ENCODE measurements at places on chromosomes 1 and 21.
A peak's percentile ranks its signal among the peaks of the same experiment; 100 is the strongest.

- DNase-seq: no peak
Measured at GRCh38 chr1:69991644-69992043, 213.7 kb downstream of the LRRC40 start.

GRCh38 chr21:34869545-34869944, 179.6 kb downstream of the RUNX1 start:
- DNase-seq: peak; percentile 17

DNA sequence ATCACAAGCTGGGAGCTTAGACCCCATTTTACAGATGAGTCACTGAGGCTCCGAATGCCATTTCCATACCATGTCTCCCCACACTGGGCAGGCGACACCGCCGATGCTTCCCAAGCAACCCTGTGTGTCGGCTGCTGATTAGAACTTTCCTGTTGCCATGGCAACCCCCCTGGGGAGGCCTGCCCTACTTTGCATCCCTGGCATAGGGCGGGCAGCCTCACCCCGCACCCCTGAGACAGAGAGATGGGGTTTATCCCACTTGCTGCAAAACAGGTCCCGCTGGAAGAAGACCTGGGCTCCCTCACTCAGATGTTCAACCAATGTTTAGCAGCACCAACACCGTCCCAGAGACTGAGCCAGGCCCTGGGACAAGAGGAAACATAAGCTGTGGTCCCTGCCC, 81.5 kb downstream of the CAMK2N1 start:
- no peak for DNase-seq

- no peak for DNase-seq
Measured at GRCh38 chr1:185656663-185657062, 77.5 kb upstream of the HMCN1 start.

GRCh38 chr21:45220071-45220481, 67.6 kb downstream of the POFUT2 start:
- peak; percentile 49 for DNase-seq

DNA sequence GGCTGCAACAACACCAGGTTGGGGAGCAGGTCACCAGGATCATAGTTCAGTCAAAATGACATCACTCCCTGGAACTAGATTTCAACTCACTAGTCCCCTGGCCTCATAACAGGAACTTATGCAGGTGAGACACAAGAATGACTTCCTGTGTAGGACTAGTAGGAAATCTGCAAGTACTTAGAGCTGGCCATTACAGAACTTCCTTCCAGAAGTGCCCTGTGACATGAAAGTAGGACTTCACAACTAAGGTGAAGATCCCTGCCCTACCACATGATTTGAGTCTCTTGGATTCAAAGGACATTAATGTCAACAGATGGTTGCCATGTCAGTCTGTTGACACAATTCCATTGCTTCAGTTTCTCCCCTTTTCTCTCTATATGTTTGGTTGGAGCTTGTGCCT, 223.1 kb downstream of the RPS6KC1 start:
- peak; percentile 18 for DNase-seq

- peak; percentile 49 for DNase-seq
Measured at GRCh38 chr1:202286622-202287097, 55.1 kb downstream of the UBE2T start.

DNA sequence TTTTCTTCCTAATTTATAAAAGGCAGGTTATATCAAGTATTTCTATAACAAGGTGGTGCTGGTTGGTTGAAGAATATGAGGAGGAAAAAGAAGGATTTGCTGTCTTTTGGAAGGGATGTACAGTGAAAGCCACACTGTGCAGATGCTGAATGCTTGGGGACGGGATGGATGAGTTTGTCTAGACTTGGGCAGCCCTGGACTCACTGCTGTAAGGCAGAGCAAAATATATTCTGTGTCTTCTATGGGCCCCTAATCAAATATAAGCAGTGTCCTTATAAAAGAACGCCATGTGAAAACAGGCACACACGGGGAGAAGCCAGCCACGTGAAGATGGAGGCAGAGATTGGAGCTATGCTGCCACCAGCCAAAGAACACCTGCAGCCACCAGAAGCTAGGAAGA, 47.4 kb downstream of the PHC2 start:
- DNase-seq: no peak

- DNase-seq: no peak
Measured at GRCh38 chr1:88847643-88848042, 43.7 kb downstream of the GTF2B start.

DNA sequence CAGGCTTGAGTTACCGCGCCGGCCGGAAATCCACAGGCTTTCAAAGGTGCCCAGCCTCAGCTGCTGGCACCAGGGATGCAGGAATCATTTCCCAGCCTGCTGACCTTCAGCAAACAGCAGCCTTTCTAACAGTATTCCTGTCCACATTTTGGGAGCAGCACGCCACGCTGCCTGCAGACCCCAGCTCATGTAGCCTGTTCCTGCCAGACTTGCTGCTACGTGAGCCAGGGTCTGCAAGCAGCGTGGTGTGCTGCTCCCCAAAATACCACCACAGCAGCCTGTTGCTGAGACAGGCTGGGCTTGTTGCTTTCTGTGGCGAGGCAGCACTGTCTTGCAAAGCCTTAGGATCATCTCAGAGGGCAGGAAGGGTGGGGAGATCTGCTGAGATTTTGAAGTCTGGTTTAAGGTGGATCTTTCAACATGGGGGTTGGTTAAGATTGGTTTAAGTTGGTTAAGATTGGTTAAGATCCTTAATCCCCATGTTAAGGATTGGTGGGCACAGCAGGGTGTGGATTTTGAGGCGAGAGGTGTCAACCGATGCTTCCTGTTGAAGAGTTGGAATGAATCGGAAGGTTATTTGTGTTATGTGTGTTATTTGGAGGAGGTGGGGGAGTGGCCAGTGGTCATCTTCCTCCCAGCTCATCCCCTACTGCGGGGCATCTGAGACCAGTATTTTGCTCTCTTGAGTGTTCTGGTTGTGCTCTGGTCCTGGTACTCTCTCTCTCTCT, 12.9 kb downstream of the FAAH start:
- no peak for DNase-seq

GRCh38 chr1:213387380-213388015, 336.5 kb downstream of the RPS6KC1 start:
- DNase-seq: no peak

GRCh38 chr1:8349961-8350360, 32.0 kb downstream of the SLC45A1 start:
- DNase-seq: no peak

DNA sequence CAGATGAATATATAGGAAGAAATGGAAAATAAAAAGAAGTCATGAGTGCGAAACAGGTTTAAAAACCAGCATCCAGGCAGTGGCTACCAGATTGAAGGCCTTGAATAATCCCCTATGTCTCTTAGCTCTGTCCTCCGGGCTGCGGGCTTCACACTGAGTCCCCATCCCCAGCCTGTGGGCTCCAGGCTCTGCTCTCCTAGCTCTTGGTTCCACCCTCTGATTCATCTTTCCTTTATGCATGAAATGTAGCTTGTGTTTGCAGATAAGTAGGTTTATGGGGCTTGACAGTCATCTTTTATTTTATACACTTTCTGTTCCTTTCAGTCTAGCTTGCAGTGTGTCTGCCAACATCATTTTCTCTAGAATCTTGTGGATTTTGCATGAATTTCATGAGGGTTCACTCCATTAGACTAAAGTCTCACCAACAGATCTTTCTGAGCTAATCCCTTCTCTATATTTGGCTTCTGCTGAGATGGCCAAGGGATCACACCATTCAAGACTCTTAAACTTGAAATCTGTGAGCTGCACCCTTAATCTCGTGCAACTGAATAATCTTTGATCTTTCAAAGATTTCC, 174.5 kb downstream of the PLPPR4 start:
- no peak for DNase-seq

- DNase-seq: no peak
Measured at GRCh38 chr1:98344731-98345130, 316.8 kb upstream of the SNX7 start.

GRCh38 chr1:178784131-178784536, 59.1 kb downstream of the RALGPS2 start:
- DNase-seq: no peak

DNA sequence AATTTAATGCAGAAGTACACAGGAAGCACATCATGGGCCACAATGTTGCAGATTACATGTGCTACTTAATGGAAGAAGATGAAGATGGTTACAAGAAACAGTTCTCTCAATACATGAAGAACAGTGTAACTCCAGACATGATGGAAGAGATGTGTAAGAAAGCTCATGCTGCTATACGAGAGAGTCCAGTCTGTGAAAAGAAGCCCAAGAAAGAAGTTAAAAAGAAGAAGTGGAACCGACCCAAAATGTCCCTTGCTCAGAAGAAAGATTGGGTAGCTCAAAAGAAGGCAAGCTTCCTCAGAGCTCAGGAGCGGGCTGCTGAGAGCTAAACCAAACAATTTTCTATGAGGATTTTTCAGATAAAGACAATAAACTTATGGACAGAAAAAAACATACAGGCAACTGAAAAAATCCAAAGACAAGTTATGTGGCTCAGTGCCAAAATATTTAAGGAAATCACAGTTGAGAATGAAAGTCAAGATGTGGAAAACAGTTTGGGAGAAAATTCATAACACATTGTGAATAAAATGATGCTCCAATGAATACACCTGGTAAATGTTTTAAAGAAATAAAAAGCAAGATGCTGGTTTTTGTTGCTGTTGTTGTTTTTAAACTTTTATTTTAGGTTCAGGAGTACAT, 2.8 kb upstream of the ZNF644 start:
- DNase-seq: peak; percentile 20

- DNase-seq: no peak
Measured at GRCh38 chr1:67355745-67356424, 48.2 kb downstream of the IL12RB2 start.

- no peak for DNase-seq
Measured at GRCh38 chr1:91546876-91547275, 46.2 kb downstream of the CDC7 start.

Measured in muscle of leg (tissue), 16 donors.